Neuronal stem cell (in vitro differentiated cells): ENCODE measurements at places on chromosomes 6 and 20.
A peak's percentile ranks its signal among the peaks of the same experiment; 100 is the strongest.

DNA sequence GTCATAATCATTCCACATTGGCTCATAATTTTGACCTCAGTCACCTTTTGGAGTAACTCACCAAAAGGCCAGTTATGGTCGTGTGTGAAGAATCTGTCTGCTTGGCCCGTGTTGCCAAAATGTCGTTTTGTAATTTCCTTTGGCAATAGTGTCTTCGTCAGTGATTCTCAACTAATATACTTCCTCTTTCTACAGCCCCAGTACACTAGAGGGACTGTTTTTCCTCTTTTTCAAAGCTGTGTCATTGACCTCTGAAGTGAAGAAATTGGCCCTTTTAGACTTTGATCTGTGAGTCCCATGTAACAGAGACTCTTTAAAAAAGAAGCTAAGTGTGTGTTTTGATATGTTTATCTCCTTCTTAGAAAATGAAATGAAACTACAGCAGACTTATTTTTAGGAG lies 5.2 kb downstream of the FOXO3 start:
- DNase-seq: no peak

GRCh38 chr6:6785163-6785521 lies 196.6 kb downstream of the LY86 start:
- DNase-seq: no peak

DNA sequence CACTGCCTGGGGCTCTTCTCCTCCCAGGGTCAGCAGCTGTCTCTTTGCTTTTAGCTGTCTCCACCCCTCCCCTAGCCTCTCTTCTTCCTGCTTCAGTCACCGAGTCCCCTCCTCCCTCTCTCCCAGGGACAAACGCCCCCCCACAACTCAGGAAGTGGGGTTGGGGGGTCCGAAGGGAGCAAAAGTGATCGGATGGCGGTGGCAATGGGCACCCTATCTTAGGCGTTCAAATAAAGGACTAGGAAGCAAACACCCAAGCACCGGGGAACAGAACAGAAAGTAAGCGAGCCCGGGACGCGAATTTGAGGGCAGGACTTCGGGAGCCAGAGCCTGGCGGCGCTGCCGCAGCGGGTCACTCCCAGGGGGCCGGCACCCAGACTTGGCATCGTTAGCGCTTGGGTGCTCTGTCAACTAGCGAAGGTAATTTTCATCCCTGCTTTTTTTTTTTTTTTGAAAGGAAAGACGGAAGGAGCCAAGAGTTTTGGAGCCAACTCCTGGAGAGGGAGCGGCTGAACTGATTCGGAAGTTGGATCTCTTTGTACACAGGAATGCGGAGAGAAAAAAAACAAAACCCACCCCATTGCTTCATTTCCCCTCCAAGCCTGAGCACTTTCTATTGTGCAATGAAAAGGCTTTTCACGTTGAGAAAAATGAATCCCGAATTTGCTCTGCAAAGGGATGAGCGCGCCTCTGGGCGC lies 815 bp upstream of the ITPR3 start:
- no peak for DNase-seq

- DNase-seq: no peak
Observed at GRCh38 chr20:24991897-24992486, 559 bp downstream of the APMAP start.

- DNase-seq: no peak
Observed at GRCh38 chr20:63119121-63119962, 96.6 kb downstream of the YTHDF1 start.

DNA sequence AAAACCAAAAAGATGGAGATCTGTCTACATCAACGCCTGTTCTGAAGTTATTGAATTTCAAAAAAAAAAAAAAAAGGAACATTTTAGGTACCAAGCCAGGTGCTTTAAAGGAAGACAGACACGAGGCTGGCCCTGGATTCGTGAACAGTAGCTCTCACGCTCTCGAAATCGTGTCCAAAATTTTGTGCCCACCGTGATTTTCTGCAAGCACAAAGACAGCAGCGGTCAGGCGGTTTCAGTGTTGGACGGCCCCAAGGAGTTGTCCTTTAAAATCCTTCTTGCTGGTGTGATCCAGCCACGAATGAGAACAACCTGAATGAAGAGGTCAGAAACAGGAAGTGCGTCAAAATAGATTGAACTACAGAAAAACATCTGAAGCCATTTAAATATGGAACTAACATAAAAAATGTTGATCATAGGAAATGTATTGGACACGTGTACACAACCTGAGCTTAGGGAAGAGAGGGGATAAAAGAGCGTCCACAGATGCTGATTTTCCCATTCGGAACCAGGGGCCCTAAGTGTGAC lies 78.2 kb downstream of the THBS2 start:
- DNase-seq: no peak

DNA sequence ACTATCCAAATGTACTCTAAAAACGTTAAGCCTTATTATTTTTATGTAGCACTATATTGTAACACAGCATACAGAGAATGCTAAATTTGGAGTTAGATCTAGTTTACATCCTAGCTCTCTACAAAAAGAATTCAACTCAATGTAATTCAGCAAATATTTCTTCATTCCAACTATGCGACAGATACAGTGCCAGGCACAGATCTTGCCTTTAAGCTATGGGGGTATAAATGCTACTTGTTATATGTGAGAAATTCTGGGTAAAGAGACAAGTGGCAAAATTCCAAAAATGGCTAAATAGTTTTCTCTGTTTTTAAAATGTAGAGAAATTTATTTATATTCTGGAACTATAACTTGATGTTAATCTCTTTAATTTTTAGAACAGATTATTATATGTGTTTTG lies 63.2 kb downstream of the SEL1L2 start:
- DNase-seq: no peak

GRCh38 chr6:109389650-109390274 lies 7.5 kb upstream of the CD164 start:
- DNase-seq: no peak

DNA sequence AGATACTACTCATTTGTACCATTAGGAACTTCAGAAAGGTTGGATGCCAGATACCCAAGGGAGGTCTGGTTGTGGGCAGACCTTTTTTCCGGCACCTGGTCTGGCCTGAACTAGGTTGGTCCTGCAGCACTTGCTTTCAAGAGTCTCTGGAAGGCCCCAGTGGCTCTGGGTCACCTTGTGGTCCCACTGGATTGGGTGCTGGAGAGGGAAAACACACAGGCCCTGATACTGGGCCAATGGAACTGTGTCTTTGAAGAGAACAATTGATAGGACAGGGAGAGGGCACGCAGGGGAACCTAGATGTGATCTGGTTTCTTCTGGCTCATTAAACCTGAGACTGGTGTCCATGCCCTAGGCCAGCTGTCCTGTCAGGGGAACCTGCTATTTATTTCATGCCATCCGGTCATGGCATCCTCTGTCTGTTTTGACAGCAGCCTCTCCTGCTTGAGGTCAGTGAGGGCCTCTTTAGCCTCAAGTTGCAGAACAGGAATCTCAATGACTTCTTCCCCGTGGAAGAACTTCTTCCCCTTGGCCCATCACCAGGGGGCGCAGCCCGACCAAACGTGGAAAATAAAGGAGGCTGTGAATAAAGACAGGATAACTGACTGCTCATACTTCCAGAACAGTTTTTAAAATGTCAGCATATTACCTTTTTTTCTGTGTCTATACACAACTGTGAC lies 25.0 kb downstream of the TAF8 start:
- peak; percentile 62 for DNase-seq

DNA sequence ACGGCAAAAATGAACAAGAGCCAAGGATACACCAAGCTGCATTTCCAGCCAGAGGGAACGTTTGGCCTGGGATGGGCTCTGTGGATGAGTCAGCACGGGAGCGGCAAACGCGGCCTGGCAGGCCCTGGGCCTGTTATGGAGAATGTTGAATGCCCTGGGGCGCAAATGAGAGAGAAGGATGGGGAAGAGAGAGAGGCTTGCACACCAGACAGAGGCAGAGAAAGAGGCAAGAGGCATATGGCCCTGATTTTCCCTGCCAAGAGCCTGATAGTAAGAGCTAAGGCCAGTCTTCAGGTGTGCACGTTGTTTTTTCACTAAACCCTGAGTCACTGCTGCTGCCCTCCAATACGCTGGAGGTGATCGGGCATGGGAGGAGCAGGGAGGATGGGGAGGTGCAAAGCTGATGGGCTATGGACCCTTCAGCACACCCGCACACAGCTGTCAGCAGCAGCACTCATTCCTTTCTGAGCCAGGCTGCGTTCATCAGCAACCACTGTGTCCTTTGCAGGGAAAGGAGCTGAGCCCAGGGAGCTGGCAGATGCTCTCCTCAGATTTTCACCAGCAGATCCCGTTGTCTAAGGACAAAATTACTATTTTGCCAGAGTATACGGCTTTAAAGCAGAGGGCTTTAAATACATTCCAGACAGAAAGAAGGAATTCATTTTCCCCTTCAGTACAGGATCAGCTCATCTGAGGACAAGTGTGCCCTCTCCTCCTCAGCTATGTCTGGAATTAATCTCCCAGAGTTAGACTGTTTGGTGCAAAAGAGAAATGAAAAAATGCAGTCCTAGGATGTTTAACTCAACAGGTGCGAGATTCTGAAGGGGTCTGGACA lies 61.7 kb upstream of the SLC22A23 start:
- no peak for DNase-seq

- no peak for DNase-seq
Observed at GRCh38 chr6:101666256-101666655, 272.7 kb downstream of the GRIK2 start.

GRCh38 chr20:49256261-49256660 lies 21.6 kb downstream of the ZNFX1 start:
- no peak for DNase-seq

- no peak for DNase-seq
Observed at GRCh38 chr20:45402946-45403345, 5.1 kb upstream of the DBNDD2 start.

- no peak for DNase-seq
Observed at GRCh38 chr6:37585937-37586336, 86.2 kb upstream of the CCDC167 start.

GRCh38 chr6:53048431-53049195 lies 16.6 kb upstream of the FBXO9 start:
- DNase-seq: no peak

GRCh38 chr20:41259309-41259708 lies 58.2 kb downstream of the ZHX3 start:
- no peak for DNase-seq

GRCh38 chr20:62088258-62089127 lies 22.8 kb upstream of the TAF4 start:
- DNase-seq: no peak

DNA sequence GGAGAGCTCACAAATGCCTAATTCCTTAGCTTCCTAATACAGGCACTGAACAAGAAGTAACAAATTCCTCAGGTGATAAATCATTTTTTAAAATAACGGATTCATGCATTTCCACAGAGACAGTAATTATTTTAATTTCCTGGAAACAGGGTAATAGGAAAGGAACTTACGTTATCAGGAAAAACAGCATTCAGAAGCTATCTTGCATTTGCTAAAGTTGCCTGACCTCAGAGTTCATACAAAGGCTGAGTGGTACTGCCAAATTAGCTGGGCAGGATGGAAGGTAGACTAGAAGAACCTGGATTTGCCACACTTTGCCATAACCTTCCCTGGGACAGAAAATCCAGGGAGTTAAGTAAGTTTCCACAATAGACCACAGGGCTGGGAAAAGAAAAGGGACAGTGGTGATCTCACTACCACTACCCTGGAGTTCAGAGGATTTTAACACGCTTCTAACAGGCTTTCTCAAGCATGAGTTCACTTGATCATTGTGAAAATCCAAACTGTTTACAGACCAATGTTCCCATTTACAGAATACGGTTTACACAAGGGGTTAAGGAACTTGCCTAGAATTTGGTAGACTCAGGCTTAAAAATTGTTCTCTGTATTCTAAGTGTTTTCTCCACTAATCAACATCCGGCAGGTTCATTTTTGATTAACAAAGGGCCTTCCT lies 57.0 kb downstream of the KIF13A start:
- DNase-seq: no peak

- no peak for DNase-seq
Observed at GRCh38 chr20:22555791-22556564, 28.4 kb downstream of the FOXA2 start.

DNA sequence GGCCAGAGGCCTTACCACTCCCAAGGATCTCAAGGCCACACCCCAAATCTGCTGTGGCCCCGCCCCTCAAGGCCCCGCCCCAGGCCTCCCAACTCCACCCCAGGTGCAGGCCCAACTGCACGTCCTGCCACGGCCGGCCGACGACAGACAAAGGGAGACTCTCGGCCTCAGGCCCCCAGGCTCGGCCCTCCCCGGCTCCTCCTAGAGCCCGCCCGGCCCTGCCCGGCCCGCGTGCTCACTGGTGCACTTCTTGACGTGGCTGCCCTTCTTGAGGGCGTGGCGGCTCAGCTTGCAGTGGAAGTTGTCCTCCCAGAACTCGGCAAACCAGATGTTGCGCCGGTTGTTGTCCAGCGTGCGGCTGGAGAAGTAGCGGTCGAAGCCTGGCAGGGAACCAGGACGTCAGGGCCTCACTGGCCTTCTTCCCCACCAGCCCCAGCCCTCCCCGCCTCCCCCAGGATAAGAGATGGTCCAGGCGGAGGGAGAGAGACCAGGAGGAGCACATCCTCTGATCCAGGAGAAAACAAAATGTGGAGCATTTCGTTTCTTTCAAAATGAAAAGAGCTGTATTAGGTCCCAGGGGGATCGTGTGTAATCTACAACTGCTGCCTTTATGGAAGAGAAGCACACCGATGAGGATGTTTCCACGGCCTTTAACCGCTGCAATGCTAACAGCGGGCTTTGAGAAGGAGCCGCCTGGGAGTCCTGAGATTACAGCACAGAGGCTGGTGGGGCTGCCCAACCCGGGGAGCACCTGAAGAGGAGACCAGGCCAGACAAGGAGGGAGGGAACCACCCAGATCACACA lies 89.4 kb downstream of the GRM4 start:
- peak; percentile 60 for DNase-seq

DNA sequence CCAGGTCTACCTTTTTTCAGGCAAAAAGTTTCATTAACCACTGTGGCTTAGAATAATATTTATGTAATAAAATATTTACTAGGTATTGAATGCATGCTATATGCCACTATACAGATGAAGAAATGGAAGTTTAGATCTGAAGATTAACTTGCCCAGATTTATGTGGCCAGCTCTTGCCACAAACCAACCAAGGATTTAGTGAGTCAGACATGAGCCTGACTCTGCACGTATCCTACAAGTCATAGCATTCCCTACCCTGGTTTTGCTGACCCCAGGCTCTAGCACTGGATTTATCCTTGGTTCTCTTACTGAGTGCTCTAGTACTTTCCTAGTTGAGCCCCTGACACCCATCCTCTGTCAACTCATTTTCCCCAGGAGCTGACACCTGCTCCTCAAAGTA lies 75.4 kb downstream of the ANKEF1 start:
- no peak for DNase-seq

DNA sequence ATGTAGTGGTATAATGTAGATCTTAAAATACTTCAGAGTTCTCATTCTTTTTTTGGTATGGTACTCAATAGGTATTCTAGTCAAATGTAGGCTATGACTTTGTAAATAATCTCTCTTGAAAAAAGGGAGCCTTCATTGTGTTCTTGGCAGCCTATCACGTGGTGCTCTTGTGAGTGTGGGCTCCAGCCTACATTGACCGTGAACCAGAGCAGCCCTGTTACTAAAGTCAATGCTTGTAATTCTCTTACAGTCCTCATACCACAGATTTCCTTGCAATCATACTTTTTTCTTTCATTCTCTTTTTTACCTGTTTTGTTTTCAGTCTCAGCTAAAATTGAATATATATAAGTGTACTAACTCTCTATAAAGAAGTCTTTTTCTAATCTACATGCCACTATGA lies 31.1 kb downstream of the ARID1B start:
- no peak for DNase-seq

GRCh38 chr6:163402616-163403015 lies 11.9 kb upstream of the QKI start:
- DNase-seq: no peak

- DNase-seq: no peak
Observed at GRCh38 chr6:100300221-100300736, 164.4 kb downstream of the SIM1 start.

- no peak for DNase-seq
Observed at GRCh38 chr6:156402227-156402626, 375.0 kb upstream of the ARID1B start.
